ENCODE measurements at places on chromosomes 3 and 15.

DNA sequence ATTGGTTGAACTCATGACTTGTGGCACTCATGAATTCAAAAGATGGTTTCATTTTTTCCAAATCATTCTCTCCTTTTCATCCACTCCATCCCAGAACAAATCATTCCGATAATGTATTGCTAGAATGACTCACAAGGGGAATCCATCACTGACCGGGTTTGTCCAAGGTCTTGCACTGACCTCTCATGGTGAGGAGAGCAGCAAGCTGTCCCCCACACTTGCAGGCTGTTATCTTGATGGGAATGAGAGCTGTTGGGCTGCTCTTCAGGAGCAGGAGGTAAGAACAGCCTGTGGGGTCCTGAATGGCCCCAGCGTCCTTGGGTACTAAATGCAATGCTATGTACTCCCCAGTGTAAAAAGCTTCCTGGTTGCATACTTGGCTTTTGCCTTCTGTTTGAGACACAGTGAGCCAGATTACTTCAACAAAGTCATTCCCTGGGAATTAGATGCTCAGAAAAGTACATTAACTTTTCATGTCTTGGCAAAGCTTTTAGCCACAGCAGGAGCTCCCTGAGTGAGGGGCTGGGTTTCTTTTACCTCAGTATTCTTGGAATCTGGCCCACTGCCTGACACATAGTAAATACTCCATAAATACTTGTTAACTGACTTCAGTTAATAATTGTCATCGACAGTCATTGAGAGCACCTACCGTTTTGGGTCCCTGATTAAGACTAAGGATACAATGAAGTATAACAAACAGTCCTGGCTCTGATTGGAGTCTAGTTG lies 24.1 kb downstream of the CCNL1 start:
- DNase-seq = no peak

DNA sequence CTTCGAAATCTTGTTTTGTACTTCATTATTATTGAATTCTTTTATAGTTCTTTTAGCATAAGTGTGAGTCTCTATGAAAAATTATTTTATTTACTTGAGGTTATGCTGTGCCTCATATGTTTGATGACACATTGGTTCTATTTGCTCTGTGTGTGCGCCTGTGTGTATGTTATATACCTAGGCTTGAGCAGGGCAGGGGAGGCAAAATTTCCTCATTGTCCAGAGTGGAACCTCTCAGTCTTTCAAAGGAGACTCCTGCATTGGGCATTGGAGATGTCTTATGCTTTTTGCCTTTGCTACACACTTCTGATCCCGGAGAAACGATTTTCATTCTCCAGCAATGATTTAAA lies 58.4 kb downstream of the ALCAM start:
- DNase-seq = no peak

GRCh38 chr3:175215833-175216232 lies 356.7 kb downstream of the NAALADL2 start:
- no peak for DNase-seq

DNA sequence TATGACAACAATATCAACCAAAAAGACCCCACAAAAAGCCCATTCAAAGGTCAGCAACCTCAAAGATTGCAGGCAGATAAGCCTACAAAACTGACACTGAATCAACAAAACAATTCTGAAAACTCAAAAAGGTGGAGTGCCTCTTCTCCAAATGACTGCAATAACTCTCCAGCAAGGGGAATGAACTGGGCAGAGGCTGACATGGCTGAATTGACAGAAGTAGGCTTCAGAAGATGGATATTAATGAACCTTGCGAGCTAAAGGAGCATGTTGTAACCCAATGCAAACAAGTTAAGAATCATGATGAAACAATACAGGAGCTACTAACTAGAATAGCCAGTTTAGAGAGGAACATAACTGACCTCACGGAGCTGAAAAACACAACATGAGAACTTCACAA lies 20.4 kb upstream of the SLC25A38 start:
- no peak for DNase-seq

Measured in stimulated activated CD4-positive, alpha-beta T cell treated with anti-CD3 and anti-CD28 coated beads, Interleukin-1b, Interleukin-23, amount 100 ng/mL, for 24 hours (primary cell).